ENCODE measurements at places on chromosomes 3 and 15. TPM values are rescaled to one million over a fixed set of nuclear protein-coding genes. Genes with fewer than 3 reads are reported as not detected.
A peak's percentile ranks its signal among the peaks of the same experiment; 100 is the strongest.

- DNase-seq = no peak
Measured at GRCh38 chr15:90707489-90707888, 9.7 kb upstream of the BLM start.

GRCh38 chr15:90301707-90302300 lies 36.3 kb downstream of the NGRN start:
- no peak for DNase-seq

Gene FAM81A
- polyA plus RNA-seq = 0.50 TPM

DNA sequence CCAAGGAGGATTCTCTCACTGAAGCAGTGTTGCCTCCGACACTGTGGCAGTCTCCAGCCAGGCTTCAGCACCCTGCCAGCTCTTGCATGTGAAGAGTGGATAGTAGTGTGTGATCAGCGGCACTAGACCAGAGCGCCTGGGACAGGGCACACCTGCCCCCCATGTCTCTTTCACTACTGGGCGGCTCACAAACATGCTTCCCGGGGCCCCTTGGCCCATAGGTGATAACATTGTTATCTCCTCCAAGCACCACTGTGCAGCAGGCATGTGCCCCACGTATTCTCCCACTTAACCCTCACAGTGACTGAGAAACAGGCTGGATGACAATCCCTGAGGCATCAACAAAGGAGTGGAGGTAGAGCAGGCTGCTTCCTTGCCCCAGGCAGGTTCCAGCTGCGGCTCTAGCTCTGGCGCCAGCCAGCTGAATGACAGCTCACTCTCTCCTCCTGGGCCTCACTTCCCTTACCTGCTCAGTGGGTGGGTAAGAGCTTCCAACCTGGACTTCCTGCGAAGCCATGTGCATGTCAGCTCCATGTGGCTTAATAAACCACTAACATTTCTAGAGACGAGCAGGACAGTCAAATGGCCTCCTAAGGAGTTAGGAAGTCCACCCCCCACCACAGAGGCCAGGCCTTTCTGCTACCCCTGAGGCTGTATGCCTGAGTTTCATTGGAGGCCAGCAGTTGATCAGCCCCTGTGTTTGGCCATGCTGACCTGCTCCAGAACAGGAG lies 37.8 kb downstream of the KLF13 start:
- peak; percentile 94 for DNase-seq

GRCh38 chr3:194871864-194872668 lies 186.4 kb downstream of the FAM43A start:
- peak; percentile 69 for DNase-seq

Gene AHSG
- 0.59 TPM for polyA plus RNA-seq

Gene ANKRD63
- not detected for polyA plus RNA-seq

Measured in keratinocyte (primary cell).